ENCODE measurements at places on chromosomes 4 and X. TPM values are rescaled to one million over a fixed set of nuclear protein-coding genes. Genes with fewer than 3 reads are reported as not detected.

The SMR3B gene
- not detected for total RNA-seq

- DNase-seq: no peak
Measured at GRCh38 chr4:124468360-124468759, 244.2 kb downstream of the ANKRD50 start.

- DNase-seq: no peak
Measured at GRCh38 chr4:13849778-13850177, 222.3 kb upstream of the BOD1L1 start.

DNA sequence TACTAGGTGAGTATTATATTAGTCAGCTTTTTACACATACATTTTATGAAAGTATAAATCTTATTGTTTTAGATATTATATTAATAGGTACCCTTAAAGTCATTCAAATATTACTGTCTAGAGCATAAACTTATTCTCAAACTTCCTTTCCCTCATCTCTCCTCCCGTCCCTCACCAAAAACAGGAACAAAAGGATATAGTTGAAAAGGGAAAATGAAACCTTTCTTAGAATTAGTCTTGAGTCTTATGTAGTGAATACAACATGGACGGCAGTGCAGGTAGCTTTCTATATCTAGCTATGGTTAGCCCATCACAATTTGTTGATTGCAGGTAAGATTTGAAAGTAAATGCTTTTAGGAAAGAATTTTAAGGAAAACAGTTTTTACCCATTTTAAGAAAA, 65.6 kb downstream of the RBPJ start:
- no peak for DNase-seq

- no peak for DNase-seq
Measured at GRCh38 chr4:112516471-112517066, 589 bp upstream of the NEUROG2 start.

DNA sequence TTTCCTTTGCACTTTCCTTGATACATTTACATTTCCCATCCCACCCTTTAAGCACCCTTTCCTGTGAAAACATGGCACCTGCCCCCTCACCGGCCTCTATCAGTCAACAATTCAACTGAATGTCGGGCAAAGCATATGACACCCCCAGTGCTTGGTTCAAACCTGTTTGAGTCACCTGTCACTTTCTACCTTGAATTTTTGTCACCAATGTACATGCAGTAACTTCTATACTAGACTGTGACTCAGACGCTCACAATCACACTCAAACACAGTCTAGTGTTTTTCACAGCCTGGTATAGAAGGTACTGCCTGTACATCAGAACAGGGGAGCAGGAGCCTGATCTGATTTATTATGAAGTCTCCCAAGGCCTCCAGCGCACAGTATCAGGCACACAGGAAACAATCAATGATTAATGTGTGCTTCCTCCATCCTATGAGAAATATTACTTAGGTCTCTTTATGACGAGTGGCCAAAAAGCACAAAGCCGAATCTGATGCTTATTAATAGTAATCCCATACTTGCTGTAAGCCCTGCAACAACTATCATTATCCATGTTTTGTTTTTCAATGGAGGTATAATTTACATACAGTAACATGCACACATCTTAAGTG, 49.2 kb upstream of the FAM9C start:
- DNase-seq: no peak

- DNase-seq: no peak
Measured at GRCh38 chr4:139460565-139460964, 6.6 kb downstream of the RAB33B start.

The RASL11B gene
- 1.6 TPM for total RNA-seq

DNA sequence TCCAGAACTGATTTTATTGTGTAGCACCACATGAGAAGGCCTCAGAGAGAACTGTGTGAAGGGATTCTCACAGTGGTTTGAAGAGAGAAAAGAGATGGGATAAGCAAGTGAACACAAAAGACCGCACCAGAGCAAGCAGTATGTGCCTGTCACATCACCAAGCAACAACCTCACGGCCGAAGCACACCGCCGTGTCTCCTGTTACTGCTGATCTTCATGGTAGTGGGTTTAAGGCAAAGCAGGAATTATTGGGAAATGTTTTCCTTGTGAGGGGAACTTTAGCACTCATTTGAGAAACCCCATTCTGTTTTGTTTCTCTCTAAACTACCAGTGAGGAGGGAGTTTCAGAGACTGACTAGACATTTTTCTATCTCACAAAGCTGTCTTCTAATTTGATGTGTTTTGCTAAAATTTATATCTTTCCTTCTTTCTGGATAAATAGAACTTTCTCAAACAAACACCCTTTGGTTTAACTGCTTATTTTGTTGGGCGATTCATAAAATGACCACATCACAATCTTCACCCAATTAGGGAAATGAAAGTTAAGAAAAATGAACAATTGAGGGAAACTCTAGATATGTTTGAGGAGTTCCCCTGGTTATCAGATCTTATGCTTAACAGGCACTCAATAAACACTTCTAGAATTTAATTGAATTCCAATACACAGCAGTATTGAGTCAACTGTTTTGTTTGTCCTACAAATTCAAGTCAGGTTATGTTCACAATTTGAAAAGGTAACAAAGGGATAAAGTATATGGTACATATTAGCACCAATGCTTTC, 16.5 kb downstream of the SH3KBP1 start:
- no peak for DNase-seq

- DNase-seq: no peak
Measured at GRCh38 chrX:43688586-43688985, 32.5 kb downstream of the MAOA start.

The PLAC8 gene
- not detected for total RNA-seq

DNA sequence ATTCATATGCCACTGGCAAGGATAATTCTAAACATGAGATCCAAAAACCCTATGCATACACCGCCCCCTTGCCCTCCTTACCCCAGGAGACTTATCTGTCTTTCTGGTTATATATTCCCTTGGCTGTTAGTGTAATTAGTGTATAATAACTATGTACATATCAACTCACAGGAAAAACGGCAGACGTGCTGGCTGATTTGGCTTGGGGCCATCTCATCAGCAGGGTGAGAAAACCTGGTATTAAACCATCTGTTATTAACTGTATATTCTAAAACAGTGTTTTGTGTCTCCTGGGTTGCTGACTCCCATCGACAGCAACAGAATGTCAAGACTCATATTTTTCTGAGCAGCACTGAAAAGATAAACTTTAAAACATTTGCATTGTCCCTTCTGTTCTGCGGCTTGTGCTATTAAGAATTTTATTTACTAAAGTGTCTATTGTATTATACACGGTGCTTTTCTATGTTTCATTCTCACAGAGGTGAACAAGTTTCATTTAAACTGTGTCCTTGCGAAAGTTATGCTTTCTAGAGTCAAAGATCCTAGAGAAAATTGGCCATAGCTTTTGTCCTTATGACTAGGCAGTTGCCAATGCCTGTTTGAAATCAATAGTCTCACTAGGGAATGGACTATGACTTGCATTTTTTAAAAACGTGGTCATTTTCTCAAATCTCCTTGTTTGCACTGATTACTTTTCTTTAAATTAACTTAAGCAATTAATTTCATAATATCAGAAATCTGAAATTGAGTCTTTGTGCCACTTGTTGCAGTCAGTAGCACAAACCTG, 211.5 kb upstream of the MID1 start:
- no peak for DNase-seq

The FGFBP2 gene
- total RNA-seq: 52.0 TPM

The TRMT10A gene
- total RNA-seq: 5.4 TPM

The FGD1 gene
- 8.5 TPM for total RNA-seq

DNA sequence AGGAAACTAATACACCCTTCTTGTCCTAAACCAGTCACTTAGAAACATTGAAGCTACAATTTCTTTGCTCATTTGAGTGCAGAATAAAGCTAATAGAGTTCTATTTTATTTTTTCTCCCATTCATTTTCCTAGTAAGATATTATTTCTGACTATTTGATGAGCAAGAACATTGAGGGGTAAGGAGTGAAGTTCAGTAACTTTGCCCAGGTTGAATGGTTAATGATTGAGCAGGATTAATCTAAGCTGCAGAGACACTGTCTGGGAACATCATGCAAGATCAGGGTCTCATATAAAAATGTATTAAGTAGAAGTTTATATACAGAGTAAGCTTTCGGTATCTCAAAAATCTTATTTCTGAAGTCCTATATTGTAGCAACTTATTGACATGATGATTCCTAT, 102.4 kb upstream of the LIMCH1 start:
- no peak for DNase-seq

The FAT4 gene
- 4.9 TPM for total RNA-seq

GRCh38 chr4:110119880-110120279, 78.5 kb downstream of the ELOVL6 start:
- DNase-seq: no peak

GRCh38 chr4:182400081-182400480, 156.9 kb downstream of the TENM3 start:
- DNase-seq: no peak

The GSX2 gene
- not detected for total RNA-seq

GRCh38 chrX:40647307-40648197, at the start of gene CXorf38:
Gene CXorf38, minus strand, starts transcription at chrX:40647561. Its CDS starts 41 bp downstream, at chrX:40647520.
- peak; percentile 95 for DNase-seq
